HFFc6 (cell line): ENCODE measurements at places on chromosomes 2 and 18. TPM values are rescaled to one million over a fixed set of nuclear protein-coding genes. Genes with fewer than 3 reads are reported as not detected.

DNA sequence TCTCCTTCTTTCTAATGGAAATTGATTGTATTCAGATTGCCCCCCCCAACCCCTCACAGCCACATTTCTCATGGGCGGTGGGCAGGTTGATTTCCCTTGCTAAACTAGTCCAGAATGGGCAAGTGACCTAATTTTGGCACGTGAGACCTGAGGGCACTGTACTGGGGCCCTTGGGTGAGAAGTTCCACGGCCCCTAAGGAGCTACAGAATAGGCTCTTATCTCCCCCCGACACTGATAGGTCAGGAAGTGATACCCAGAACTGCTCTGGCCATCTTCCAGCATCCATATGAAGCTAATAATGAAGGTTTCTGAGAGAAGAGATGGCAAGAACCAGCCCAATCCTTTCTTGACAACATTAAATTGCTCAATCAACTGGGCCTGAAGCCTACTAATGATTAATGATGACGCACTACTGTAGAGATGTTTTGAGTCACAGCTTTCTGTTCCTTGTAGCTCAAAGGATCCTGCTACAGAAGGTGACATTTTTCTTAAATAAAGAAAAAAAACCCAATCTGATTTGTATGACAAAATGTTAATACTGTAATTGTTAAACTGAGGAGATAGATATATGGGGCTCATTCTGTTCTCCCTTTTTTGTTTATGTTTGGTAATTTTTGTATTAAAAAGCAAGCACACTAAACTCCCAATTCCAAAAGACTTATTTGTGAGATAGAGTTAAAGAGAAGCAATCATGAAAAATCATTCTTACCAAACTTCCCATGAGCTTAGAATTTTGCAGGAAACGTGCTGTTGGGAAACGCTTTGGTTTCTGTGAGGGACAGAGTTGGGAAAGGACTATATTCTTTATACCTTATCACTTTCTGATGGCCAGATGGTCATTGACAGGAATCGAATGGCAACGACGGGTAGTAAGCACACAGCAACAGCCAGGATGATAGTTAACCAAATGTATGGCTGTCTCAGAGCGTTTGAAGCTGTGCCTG lies 28.2 kb upstream of the NARS1 start:
- peak overlapping the region; percentile 69 for H3K27ac ChIP-seq
- H3K4me3 ChIP-seq: peak overlapping the region; percentile 17
- peaks cover 16% of the 10 kb centered on the region for H3K27me3 ChIP-seq
- peaks cover 63% of the 10 kb centered on the region for H3K36me3 ChIP-seq
- H3K4me1 ChIP-seq: peaks cover 15% of the 10 kb centered on the region

GRCh38 chr2:222715742-222716141 lies 44.3 kb downstream of the MOGAT1 start:
- DNase-seq: no peak
- H3K36me3 ChIP-seq: 0 out of 2 replicates have a peak, but pooled peaks cover 8% of the 10 kb centered on the region
- H3K27ac ChIP-seq: no peak overlapping the region
- peaks cover 24% of the 10 kb centered on the region for H3K4me1 ChIP-seq

DNA sequence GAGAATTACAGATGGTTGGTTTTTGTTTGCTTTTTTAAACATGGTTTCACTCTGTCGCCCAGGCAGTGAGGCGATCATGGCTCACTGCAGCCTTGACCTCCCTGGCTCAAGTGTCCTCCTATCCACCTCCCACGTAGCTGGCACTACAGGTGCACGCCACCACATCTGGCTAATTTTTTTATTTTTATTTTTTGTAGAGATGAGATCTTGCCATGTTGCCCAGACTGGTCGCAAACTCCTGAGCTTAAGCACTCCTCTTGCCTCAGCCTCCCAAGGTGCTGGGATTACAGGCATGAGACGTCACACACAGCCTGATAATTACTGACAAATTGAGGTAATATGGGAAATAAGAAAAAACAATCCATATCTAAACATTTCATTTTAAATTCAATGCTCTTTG lies 110.5 kb upstream of the ZSWIM2 start:
- peaks cover 6% of the 10 kb centered on the region; the same call in 1 of the 2 replicates for H3K36me3 ChIP-seq
- no peak overlapping the region for H3K27ac ChIP-seq
- DNase-seq: no peak
- no peak overlapping the region for H3K4me3 ChIP-seq
- H3K27me3 ChIP-seq: peaks cover 3% of the 10 kb centered on the region; the same call in 1 of the 2 replicates

DNA sequence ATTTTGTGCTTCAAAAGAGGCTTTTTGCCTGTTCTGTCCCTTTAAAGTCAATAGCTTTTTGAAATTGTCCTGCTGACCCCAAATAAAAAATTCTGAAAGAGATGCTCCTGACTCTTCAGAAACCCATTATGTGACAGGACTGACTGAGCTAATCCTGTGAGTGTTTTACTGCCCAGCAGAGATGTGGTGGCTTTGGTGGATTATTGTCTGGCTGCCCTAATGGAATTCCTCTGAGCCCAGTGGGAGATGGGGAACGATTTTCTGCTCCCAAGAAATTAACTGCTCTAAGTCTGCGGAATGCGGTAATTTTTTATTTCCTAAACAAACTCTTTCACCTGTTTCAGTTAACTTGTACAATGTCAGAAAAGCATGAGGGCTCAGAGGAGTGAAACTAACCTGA lies 258.2 kb downstream of the IKZF2 start:
- no peaks in the 10 kb centered on the region for H3K36me3 ChIP-seq
- DNase-seq: no peak

SERPINB4 gene
- total RNA-seq: not detected in 3 replicates

- no peak overlapping the region for H3K27ac ChIP-seq
- DNase-seq: peak; percentile 19
- no peaks in the 10 kb centered on the region for H3K4me1 ChIP-seq
- H3K36me3 ChIP-seq: no peaks in the 10 kb centered on the region
- H3K4me3 ChIP-seq: no peak overlapping the region
Observed at GRCh38 chr18:35875566-35875965, 96.9 kb upstream of the RMP24 start.

GRCh38 chr2:129781749-129782632 lies 197.5 kb upstream of the RAB6C start:
- H3K36me3 ChIP-seq: no peaks in the 10 kb centered on the region
- no peak for DNase-seq
- peaks cover 3% of the 10 kb centered on the region; the same call in 1 of the 2 replicates for H3K27me3 ChIP-seq
- H3K4me1 ChIP-seq: no peaks in the 10 kb centered on the region
- no peak overlapping the region for H3K4me3 ChIP-seq
- no peak overlapping the region for H3K27ac ChIP-seq

MPP4 gene
- total RNA-seq: 3.7 to 5.1 TPM (median 4.4 TPM) in 3 replicates

CYP26B1 gene
- total RNA-seq: 0.09 to 0.59 TPM (median 0.37 TPM) in 3 replicates

OSBPL1A gene
- 7.4 to 16.3 TPM (median 8.3 TPM) in 3 replicates for total RNA-seq

GRCh38 chr18:48777026-48777743 lies 173.6 kb downstream of the SMAD7 start:
- H3K4me1 ChIP-seq: peaks cover 50% of the 10 kb centered on the region
- DNase-seq: peak; percentile 16
- peaks cover 20% of the 10 kb centered on the region for H3K36me3 ChIP-seq
- peaks cover 12% of the 10 kb centered on the region for H3K27me3 ChIP-seq
- no peak overlapping the region for H3K4me3 ChIP-seq

GRCh38 chr2:231890896-231891513 lies 35.2 kb downstream of the NPPC start:
- H3K27me3 ChIP-seq: peaks cover 56% of the 10 kb centered on the region
- no peak overlapping the region for H3K4me3 ChIP-seq
- no peak overlapping the region for H3K27ac ChIP-seq
- H3K36me3 ChIP-seq: peaks cover 4% of the 10 kb centered on the region; the same call in 1 of the 2 replicates
- DNase-seq: no peak

MC4R gene
- total RNA-seq: not detected in 3 replicates

GRCh38 chr18:47720741-47721140 lies 209.7 kb downstream of the SMAD2 start:
- no peak overlapping the region for H3K27ac ChIP-seq
- H3K4me1 ChIP-seq: no peaks in the 10 kb centered on the region
- no peak for DNase-seq
- H3K4me3 ChIP-seq: no peak overlapping the region
- no peaks in the 10 kb centered on the region; the same call in 1 of the 2 replicates for H3K36me3 ChIP-seq

DNA sequence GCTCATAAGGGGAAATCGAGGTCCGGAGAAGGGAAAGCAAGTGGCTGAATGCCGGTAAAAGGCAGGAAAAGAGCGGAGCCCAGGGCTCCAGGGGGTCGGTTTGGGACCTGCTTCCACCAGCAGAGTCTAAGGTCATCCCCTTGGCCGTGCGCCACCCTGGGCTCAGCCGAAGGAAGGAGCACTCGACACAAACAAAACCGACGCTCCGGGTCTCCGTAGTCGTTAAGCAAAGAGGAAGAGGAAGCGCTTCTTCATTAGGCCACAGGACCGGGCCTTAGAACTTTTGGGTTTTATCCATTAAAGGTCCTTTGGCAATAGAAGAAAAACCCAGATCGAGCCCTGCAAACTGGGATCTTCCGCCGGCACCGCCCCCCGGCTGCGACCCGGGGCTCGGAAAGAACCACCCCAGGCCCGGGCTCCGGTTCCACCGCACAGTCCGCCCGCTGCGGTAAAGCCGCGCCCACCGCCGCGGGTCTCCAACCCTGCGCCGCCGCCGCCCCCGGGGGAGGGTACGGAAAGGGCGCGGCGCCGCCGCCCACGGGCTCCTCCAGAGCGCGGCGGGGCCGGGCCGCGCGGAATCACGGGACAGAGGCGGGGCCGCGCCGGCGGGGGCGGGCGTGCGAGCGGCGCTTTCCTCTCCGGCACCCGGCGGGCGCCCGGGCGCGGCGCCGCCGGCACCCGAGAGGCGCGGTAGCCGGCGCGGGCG lies at the start of gene TTL:
Gene TTL (plus strand): TSS at position 629 of the 706 bp plus-strand sequence. CDS start 189 bp downstream, outside the sequence.
- H3K4me1 ChIP-seq: peaks cover 37% of the 10 kb centered on the region
- H3K4me3 ChIP-seq: peak within 1 kb of the TSS; percentile 92
- DNase-seq: peak; percentile 14

DNA sequence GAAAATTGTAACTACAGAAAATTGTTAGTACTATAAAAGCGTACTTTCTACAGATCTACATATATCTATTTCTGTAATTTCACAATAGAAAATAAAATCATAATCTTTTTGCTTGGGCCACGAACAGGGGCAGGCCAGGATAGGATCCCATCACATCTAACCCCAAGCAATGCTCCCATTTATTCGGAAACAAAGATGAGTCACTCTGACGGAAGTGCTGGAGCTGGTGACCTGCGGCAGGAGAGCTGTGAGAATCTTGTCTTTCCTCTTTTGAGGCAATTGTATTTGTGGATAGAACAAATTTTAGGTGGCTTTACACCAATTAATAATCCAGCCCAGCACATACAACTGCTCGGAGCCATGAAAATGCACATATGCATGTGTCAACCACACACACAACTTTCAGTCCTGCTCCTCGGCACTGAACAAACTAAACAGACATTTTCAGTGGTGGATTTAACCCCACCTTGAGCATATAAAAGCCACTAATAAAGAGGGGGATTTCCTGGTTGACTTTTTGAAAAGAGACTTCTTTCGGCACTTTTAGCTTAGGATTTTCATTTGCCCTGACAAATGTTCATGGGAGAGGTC lies 22.3 kb upstream of the INSIG2 start:
- H3K4me1 ChIP-seq: peaks cover 6% of the 10 kb centered on the region
- H3K4me3 ChIP-seq: no peak overlapping the region
- H3K27me3 ChIP-seq: peaks cover 14% of the 10 kb centered on the region
- H3K27ac ChIP-seq: no peak overlapping the region

DNA sequence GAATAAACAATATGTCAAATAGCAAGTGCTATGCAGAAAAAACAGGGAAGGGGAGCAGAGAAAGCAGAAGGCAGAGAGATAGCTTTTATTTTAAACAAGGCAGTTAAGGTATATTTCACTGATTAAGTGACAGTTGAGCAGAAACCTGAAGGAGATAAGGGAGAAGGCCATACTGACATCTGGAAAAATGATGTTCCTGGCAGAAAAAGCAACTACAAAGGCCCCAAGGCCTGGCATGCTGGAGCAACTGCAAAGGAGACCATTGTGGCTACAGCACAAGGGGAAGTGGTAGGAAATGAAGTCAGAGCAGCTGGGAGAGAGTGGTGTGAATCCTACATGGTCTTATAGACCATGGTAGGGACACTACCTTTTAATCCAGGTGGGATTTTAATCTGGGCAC lies 8.9 kb upstream of the PCBP1 start:
- H3K27me3 ChIP-seq: no peaks in the 10 kb centered on the region; the same call in 1 of the 2 replicates
- DNase-seq: no peak
- no peak overlapping the region for H3K4me3 ChIP-seq
- peaks cover 11% of the 10 kb centered on the region for H3K36me3 ChIP-seq
- H3K27ac ChIP-seq: no peak overlapping the region

DNA sequence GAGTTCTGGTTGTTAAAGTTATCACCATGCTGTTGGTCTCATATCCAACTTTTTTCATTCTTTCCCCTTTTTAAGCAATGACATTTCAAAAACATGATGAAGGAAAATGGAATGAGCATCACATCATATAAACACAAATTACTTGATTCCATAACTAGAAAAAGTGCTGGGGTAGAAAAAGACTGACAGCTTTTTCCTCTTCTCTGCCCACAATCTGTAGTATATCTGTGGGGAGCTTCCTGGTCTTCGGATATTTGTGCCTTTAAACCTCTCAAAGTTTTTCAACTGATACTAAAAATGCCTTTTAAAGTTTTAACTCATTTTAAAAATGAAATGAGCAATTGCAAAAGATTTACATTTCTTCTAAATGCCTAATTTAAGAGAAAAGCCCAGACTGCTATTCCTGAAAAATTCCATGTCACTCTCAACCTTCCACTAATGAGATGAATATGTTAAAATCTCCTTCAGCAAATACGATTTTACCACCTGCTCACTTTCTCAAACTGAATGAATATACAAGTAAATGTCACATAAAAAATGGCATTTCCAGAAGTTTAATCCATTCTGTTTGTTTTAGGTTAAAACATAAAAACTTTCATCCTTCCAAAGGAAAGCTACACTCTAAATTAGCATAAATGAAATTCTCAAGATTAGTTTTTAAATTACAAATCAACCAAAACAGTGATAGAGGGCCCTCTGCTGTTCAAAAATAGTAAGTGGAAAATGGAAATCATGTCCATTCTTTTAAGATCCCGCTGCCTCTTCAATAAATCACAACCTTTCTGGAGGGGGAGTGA lies 2.1 kb downstream of the DNAH7 start:
- no peaks in the 10 kb centered on the region for H3K27me3 ChIP-seq
- H3K36me3 ChIP-seq: no peaks in the 10 kb centered on the region
- H3K4me1 ChIP-seq: peaks cover 14% of the 10 kb centered on the region
- DNase-seq: peak; percentile 40

- no peaks in the 10 kb centered on the region for H3K36me3 ChIP-seq
- DNase-seq: no peak
- no peaks in the 10 kb centered on the region for H3K4me1 ChIP-seq
- H3K27ac ChIP-seq: no peak overlapping the region
Observed at GRCh38 chr2:70751881-70752280, 16.1 kb downstream of the ADD2 start.

STPG4 gene
- total RNA-seq: 0.15 to 0.22 TPM in 2 of 3 replicates, not detected in the other

EVA1A gene
- 69.2 to 85.1 TPM (median 77.1 TPM) in 3 replicates for total RNA-seq
